ENCODE measurements at places on chromosomes 3 and 15.

GRCh38 chr3:51591231-51591630 is 52.7 kb downstream of the RAD54L2 start:
- DNase-seq = no peak

GRCh38 chr3:127625821-127626220 is 3.2 kb upstream of the PODXL2 start:
- no peak for DNase-seq

- DNase-seq = no peak
These were observed 179.9 kb upstream of the PFN2 start for GRCh38 chr3:150150633-150151032.

DNA sequence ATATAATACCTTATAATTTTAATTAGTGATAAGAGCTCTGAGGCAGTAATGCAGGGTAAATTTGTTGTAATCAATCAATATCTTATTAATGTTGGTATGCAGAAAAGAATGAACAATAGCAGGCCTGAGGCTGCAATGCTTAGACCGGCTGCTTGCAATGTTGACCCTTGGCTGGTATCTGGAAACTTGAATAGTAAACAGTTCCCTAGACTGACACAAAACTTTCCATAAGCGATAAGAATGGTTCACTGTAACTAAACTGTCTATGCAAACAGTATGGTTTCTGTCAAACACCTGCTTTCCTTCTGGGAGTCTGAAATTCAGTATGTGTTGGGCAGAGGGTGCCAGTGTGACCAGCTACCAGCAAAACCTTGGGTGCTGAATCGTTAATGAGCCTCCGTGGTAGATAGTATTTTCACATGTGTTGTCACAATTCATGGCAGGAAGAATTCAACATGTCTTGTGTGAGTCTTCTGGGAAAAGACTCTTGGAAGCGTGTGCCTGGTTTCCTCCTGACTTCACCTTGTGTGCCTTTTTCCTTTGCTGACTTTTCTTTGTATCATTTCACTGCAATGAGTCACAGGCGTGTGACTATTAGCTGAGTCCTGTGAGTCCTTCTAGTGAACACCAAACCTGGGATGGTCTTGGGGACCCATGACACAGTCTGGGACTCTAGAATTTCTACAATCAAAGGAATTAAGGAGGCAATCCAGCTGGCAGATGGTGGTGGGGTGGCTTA is 30.7 kb upstream of the CLRN1 start:
- no peak for DNase-seq

- DNase-seq = no peak
These were observed 5.0 kb upstream of the NDUFAF1 start for GRCh38 chr15:41407341-41407740.

GRCh38 chr3:133967992-133968892 is 61.5 kb downstream of the SLCO2A1 start:
- no peak for DNase-seq

DNA sequence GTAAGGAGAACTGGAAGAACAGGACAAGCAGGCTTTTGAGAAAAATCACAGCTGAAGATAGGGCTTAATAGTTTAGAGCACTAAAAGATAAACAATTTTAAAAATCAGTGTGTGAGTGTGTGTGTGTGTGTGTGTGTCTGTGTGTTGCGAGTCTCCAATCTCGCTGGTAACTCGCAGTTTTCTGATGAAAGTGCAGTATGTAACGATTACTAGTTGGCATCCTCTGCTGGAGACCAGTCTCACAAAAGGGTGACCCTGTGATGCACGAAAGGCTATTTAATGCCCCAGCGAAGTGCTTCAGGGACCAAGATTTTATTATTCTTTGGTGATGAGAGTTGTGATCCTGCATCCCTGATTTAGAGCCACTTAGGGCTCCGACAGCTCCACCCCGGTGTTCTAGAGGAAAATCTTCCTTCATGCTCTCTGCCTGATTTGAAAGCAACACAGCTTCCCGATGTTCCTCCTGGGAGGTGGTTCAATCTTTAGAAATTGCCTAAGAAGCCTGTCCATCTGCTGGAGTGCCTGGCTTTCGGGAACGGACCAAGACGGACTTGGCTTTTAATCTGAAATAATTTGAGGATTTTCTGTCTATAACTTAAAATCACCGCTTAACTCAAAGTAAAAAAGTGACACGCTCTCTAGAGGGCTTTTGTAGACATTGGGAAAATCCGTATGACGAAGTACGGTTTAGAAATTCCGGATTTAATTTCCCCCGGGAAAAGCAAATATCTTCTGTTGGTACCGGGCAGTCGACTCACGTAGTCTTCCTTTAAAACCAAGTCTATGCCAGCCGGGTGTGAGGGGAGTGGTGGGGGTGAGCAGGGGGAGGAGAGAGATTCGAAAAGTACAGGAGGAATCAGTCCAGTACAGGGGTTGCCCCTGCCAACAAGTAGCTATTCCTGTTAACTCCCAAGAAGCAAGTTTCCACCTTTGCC is 1.1 kb upstream of the ALCAM start:
- no peak for DNase-seq

- no peak for DNase-seq
These were observed 308.2 kb upstream of the WNT5A start for GRCh38 chr3:55795296-55795695.

- DNase-seq = no peak
These were observed 512.2 kb upstream of the PPP2R3A start for GRCh38 chr3:135453326-135453725.

All from stimulated activated CD8-positive, alpha-beta memory T cell treated with anti-CD3 and anti-CD28 coated beads, Interleukin-2, amount 100 ng/mL, for 48 hours (primary cell).